ENCODE measurements at places on chromosomes 1 and 21. TPM values are rescaled to one million over a fixed set of nuclear protein-coding genes. Genes with fewer than 3 reads are reported as not detected.

- H3K4me3 ChIP-seq = peak overlapping the region; percentile 35
- H3K36me3 ChIP-seq = no peaks in the 10 kb centered on the region
- peak overlapping the region; percentile 74 for H3K27ac ChIP-seq
Measured at GRCh38 chr21:45641480-45642035, 2.0 kb upstream of the PCBP3 start.

WNT4 gene
- total RNA-seq = 1.6 TPM

DNA sequence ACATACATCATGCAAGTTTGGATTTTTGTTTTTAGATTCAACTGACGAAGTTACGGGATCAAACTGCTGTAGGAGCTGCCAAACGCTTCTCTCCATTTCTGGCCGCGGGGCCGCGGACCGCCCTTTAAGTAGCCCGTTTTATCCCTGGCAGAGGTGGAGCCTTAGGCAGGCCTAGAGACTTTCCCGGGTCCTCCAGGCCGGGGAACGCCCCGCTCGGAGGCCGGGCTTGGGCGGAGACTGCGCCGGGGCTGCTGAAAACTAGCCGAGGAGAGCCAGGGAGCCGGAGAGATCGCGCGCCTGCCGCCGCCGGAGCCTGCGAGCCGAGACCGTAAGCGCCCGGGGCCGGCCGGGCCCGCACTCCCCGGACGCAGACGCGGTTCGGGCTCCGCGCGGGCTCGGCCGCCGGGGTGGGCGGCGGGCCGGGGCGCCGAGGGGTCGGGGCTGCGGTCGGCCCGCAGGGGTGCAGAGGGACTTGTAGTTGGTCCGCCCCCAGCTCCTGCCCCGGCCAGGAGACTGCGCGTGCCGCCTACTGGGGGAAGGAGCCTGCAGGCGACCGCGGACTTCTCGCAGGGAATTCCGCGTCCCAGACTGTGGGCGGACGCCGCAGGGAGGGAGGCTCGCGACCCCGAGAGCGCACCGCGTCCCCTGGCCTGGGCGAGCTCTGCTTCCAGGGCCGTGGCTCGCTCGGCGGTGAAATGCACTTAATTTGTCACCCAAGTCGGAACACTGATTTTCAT lies at the start of gene EPHX1:
EPHX1 (plus strand) TSS at position 283 of the 737 bp plus-strand sequence. CDS start 18,606 bp downstream, outside the sequence.
- H3K4me1 ChIP-seq = peaks cover 11% of the 10 kb centered on the region
- peak within 1 kb of the TSS; percentile 80 for H3K27ac ChIP-seq
- DNase-seq = peak; percentile 69
- H3K36me3 ChIP-seq = no peaks in the 10 kb centered on the region

TMEM125 gene
- 65.8 TPM for total RNA-seq

DNA sequence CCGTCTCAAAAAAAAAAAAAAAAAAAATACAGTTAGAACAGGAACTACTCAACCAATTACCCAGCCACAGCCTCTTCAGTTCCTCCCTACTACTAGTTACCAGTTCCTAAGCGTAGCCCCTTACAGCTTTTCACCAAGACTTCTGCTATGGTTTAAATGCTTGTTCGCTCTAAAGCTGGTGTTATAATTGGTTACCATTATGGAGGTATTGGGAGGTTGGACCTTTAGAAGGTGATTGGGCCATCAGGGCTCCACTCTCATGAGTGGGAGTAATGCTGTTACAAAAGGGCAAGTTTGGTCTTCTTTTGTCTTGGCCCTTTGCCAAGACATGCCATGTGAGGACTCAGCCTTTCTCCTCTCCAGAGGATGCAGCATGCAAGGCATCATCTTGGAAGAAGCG lies 3.0 kb upstream of the SMPDL3B start:
- H3K27ac ChIP-seq = no peak overlapping the region
- DNase-seq = no peak
- no peaks in the 10 kb centered on the region for H3K36me3 ChIP-seq
- H3K4me3 ChIP-seq = no peak overlapping the region
- no peaks in the 10 kb centered on the region for H3K4me1 ChIP-seq

- H3K4me3 ChIP-seq = no peak overlapping the region
- DNase-seq = peak; percentile 62
- no peaks in the 10 kb centered on the region for H3K36me3 ChIP-seq
- no peaks in the 10 kb centered on the region for H3K4me1 ChIP-seq
- no peak overlapping the region for H3K27ac ChIP-seq
Measured at GRCh38 chr1:248618878-248619277, 16.0 kb downstream of the OR2T11 start.

Measured in Peyer's patch (tissue), 4 donors.